ENCODE measurements at places on chromosomes 13 and 19. TPM values are rescaled to one million over a fixed set of nuclear protein-coding genes. Genes with fewer than 3 reads are reported as not detected.

Gene CYP2A7
- not detected for total RNA-seq

Gene CACNA1A
- 6.6 TPM for total RNA-seq

Gene CEACAM4
- not detected for total RNA-seq

Gene ACP7
- 0.98 TPM for total RNA-seq

Gene C13orf46
- 0.39 TPM for total RNA-seq

Gene ATCAY
- not detected for total RNA-seq

All from subcutaneous preadipocyte (primary cell).